ENCODE measurements at places on chromosomes 12 and 14.

DNA sequence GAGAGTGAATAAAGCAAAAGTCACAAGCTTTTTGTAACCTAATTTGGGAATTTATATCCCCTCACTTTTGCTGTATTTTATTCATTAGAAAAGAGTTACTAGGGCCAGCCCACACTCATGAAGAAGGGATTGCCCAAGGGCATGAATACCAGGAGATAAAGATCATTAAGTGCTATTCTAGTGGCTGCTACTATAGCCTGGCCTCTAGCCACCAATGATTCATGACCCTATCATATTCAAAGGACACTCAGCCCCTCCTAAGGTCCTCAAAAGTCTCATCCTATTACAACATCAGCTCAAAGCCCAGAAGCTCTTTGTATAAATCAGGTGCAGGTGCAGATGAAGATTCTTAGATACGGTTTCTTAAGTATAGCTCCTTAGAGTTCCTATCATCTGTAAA, 518.1 kb downstream of the TRHDE start:
- no peak for DNase-seq

- DNase-seq = no peak
Observed at GRCh38 chr12:98883231-98883630, 238.1 kb downstream of the APAF1 start.

DNA sequence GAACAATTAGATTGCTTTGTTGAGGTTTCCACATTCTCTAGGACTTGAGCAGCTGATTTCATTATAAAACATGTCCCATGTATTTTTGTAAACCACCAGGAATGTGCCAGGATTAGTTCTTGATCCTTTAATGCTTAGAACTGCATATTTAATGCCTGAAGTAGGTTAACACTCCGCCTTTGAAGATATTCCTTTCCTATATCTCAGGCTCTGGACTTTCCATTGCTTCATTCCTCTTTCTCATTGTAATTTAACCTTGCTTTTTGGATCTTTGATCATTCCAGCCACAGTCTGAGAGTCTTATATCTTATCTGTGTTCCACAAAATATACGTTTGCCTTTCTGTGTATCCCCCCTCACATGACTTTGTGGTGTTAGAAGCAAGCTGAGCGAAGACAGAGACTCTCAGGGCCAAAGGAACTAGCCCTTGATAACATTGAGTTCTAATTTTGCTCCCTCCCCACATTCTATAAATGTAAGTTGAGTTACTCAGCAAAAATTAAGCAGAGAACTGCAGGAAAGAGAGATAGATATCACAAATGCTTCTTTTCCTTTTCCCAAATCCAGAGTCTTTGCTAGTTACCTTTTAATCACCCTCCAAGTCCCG, 2.4 kb upstream of the CLEC1B start:
- no peak for DNase-seq

GRCh38 chr12:131105736-131106348, 152.1 kb downstream of the ADGRD1 start:
- no peak for DNase-seq

- peak; percentile 42 for DNase-seq
Observed at GRCh38 chr14:105411017-105411941, 8.3 kb upstream of the MTA1 start.

DNA sequence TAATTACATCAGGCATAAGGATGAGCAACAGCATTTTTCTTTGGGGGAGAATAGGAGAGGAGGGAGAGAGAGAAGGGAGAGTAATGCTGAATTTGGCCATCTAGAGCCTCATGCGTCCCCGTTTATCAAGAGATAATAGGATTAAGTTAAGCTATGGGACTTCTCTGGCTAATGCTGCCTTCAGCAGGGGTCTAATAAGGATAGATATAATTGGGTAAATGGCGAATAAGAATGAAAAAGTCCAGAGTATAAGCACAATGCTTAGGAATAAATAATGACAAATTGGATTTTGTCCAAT, 470.0 kb downstream of the EGLN3 start:
- DNase-seq = no peak

DNA sequence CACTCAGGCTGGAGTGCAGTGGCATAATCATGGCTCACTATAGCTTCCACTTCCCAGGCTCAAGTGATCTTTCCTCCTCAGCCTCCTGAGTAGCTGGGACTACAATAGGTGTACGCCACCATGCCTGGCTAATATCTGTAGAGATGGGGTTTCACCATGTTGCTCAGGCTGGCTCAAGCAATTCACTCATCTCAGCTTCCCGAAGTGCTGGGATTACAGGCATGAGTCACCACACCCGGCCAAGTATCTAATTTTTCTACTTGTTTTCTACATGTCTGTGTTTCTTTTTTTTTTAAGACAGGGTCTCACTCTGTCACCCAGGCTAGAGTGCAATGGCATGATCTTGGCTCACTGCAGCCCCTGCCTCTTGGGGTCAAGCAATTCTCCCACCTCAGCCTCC, 119.7 kb upstream of the MED13L start:
- DNase-seq = peak; percentile 49

GRCh38 chr14:61736751-61737150, 25.5 kb upstream of the SNAPC1 start:
- no peak for DNase-seq

- no peak for DNase-seq
Observed at GRCh38 chr12:110338754-110339153, 57.7 kb downstream of the ATP2A2 start.

GRCh38 chr12:111494676-111495075, 89.0 kb downstream of the SH2B3 start:
- DNase-seq = no peak

DNA sequence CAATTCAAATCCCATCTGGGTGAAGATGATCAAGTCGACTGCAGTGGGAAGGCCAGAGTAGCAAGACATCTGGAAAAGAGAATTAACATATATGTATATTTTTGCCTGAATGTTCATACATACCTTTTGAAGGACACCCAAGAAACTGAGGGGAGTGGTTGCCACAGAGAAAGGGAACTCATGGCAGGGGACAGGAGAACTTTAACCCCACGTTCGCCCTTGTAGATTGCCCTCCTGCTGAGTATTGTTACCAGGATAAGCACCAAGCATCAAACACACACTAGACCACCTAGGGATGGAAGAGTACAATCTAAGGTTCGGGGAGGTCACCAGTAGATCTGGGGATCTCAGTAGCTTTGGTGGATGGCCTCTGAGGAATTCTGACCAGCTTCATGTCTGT, 9.7 kb downstream of the KRT1 start:
- DNase-seq = no peak

DNA sequence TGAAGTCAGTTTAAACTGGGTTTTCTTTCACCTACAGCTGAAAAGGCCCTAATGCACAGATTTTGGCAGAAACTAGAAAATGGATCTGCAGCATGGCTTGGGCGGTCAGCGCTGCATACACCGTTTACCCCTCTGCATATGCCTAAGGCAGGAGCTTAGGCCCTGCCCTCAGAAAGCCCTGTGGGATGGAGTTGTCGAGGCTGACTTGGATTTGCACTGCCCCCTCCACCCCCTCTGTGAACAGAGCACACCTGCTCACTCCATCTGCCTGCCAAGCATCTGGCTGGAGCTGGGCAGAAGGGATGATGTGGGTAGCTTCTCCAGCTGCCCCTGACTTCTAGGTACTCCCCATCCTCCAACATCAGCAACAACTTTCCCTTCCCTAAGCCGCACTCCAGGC, 41.9 kb downstream of the TTC7B start:
- DNase-seq = no peak

Data from NCI-H226 (cell line).